ENCODE measurements at places on chromosomes 3 and 15. TPM values are rescaled to one million over a fixed set of nuclear protein-coding genes. Genes with fewer than 3 reads are reported as not detected.

GRCh38 chr3:106381939-106382335, 513.1 kb upstream of the CBLB start:
- H3K27me3 ChIP-seq = no peaks in the 10 kb centered on the region
- H3K4me1 ChIP-seq = no peaks in the 10 kb centered on the region
- DNase-seq = no peak
- H3K36me3 ChIP-seq = no peaks in the 10 kb centered on the region
- no peak overlapping the region for H3K27ac ChIP-seq
- H3K4me3 ChIP-seq = no peak overlapping the region

GRCh38 chr15:65366122-65366892, 11.5 kb downstream of the IGDCC3 start:
- no peak overlapping the region for H3K27ac ChIP-seq
- H3K27me3 ChIP-seq = peaks cover 4% of the 10 kb centered on the region
- no peaks in the 10 kb centered on the region for H3K36me3 ChIP-seq

The RFTN1 gene
- polyA plus RNA-seq = 57.0 TPM

The C3orf20 gene
- polyA plus RNA-seq = not detected

DNA sequence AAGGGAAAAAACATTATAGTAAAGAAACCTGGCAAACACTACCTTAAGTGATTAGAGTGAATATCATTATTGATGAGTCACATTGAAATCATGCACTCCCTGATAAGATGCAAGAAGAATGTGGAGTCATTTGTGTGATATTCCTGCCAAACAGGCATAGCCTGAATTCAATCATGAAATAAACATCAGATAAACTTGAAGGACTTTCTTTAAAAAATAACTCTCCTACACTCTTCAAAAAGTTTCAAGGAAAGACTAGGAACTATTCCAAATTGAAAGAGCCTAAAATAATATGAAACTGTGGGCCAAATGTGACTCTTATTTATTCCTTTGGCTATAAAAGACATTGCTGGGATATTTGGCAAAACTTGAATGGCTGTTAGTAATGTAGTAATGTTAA, 625.7 kb upstream of the LMCD1 start:
- no peaks in the 10 kb centered on the region for H3K27me3 ChIP-seq
- DNase-seq = no peak
- no peaks in the 10 kb centered on the region for H3K36me3 ChIP-seq
- no peak overlapping the region for H3K27ac ChIP-seq
- peaks cover 32% of the 10 kb centered on the region for H3K4me1 ChIP-seq

The OCA2 gene
- not detected for polyA plus RNA-seq

- DNase-seq = no peak
- no peak overlapping the region for H3K4me3 ChIP-seq
- peaks cover 26% of the 10 kb centered on the region for H3K4me1 ChIP-seq
Observed at GRCh38 chr3:9420850-9421549, 23.6 kb downstream of the SETD5 start.

- H3K27me3 ChIP-seq = no peaks in the 10 kb centered on the region
- no peak overlapping the region for H3K4me3 ChIP-seq
- peaks cover 38% of the 10 kb centered on the region for H3K4me1 ChIP-seq
Observed at GRCh38 chr3:157067114-157067513, 92.8 kb downstream of the CCNL1 start.

The ZMYND10 gene
- not detected for polyA plus RNA-seq

The HRH1 gene
- not detected for polyA plus RNA-seq

DNA sequence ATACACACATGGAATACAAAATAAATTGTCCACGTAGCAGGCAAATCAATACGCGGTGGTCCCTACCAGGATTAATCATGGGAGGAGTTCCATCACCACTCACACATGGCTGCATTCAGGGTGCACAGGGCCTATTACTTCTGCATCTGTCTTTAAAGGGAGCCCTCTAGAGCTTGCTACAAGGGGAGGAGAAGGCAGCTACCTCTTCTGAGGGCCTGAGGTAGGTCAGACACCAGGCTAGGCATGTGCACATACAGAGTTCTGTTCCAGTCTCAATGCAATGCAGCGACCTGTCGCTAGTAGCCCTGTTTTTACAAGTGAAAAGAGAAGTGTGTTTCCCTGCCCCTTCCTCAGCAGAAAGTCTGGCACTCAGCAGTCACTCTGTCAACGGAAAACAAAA, 102.7 kb downstream of the ROBO2 start:
- no peak overlapping the region for H3K27ac ChIP-seq
- no peak for DNase-seq
- H3K4me1 ChIP-seq = no peaks in the 10 kb centered on the region
- no peaks in the 10 kb centered on the region for H3K36me3 ChIP-seq

GRCh38 chr3:143206955-143207337, 87.4 kb downstream of the CHST2 start:
- H3K27ac ChIP-seq = no peak overlapping the region
- no peak for DNase-seq
- no peaks in the 10 kb centered on the region for H3K4me1 ChIP-seq
- no peaks in the 10 kb centered on the region for H3K36me3 ChIP-seq
- no peaks in the 10 kb centered on the region for H3K27me3 ChIP-seq

- H3K36me3 ChIP-seq = no peaks in the 10 kb centered on the region
- DNase-seq = no peak
- no peaks in the 10 kb centered on the region for H3K27me3 ChIP-seq
- no peak overlapping the region for H3K4me3 ChIP-seq
Observed at GRCh38 chr3:129609591-129610182, 3.2 kb upstream of the PLXND1 start.

The RBMS3 gene
- polyA plus RNA-seq = 0.70 TPM

The CASR gene
- 0.47 TPM for polyA plus RNA-seq

DNA sequence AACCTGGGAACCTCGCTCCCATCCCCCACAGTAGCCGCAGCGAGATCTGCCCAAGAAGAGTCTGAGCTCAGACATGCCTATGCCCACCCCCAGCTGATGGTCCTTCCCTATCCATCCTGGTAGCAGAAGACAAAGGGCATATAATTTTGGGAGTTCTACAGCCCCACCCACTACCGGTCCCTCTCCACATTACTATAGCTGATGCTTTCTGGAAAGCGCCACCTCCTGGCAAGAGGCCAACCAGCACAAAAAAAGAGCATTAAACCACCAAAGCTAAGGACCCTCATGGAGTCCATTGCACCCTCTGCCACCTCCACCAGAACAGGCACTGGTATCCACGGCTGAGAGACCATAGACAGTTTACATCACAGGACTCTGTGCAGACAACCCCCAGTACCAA, 168.4 kb downstream of the MEGF11 start:
- no peaks in the 10 kb centered on the region for H3K36me3 ChIP-seq
- H3K27ac ChIP-seq = no peak overlapping the region
- no peak for DNase-seq
- H3K4me1 ChIP-seq = no peaks in the 10 kb centered on the region
- H3K4me3 ChIP-seq = no peak overlapping the region

The NPAP1 gene
- not detected for polyA plus RNA-seq

The LMCD1 gene
- 1.5 TPM for polyA plus RNA-seq

DNA sequence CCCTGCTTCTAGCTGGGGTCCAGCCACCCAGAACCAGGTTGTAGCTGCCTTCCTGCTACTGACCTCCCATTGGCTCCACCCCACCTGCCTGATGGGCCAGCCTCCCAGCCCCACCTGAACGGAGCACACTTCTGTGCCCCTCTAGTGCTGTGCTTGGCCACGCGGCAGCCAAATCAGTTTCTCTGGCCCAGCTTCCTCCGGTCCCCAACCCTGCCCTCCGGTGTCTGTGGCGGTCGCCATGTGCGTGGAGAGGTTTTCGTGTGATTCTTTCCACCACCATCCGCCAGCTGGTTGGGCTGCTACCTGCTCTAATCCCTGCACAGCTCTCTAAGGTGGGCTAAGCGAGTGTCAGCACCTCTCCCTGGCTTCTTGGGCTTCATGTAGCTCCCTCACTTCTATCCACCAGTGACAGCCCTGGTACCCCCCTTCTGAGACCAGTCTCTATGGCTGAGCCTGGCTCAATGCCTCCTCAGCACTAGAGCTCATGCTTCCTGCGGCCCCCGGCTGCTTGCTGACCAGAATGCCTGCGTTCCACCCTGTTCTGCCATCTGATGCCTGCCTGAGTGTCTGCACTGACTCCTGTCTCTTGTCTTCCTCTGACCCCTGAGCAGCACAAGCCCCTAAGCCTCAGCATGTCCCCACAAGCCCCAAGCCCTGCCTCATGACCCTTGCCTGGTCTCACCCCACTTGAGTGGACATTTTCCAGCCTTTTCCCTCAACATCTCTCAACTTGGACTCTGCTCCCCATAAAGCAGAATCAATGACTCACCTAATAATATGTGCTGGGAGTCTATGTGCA, 23.2 kb upstream of the MAGEF1 start:
- no peak overlapping the region for H3K27ac ChIP-seq
- no peaks in the 10 kb centered on the region for H3K36me3 ChIP-seq
- no peaks in the 10 kb centered on the region for H3K4me1 ChIP-seq
- H3K4me3 ChIP-seq = no peak overlapping the region

GRCh38 chr3:188137051-188137450, 16.9 kb upstream of the LPP start:
- DNase-seq = no peak
- H3K27me3 ChIP-seq = no peaks in the 10 kb centered on the region
- H3K27ac ChIP-seq = no peak overlapping the region
- no peaks in the 10 kb centered on the region for H3K36me3 ChIP-seq
- H3K4me1 ChIP-seq = no peaks in the 10 kb centered on the region

The CD86 gene
- 0.31 TPM for polyA plus RNA-seq

- no peak overlapping the region for H3K4me3 ChIP-seq
- no peak overlapping the region for H3K27ac ChIP-seq
- DNase-seq = no peak
- H3K27me3 ChIP-seq = peaks cover 8% of the 10 kb centered on the region
- H3K36me3 ChIP-seq = no peaks in the 10 kb centered on the region
Observed at GRCh38 chr3:43872901-43873300, 182.2 kb downstream of the ABHD5 start.

- no peak for DNase-seq
- H3K4me1 ChIP-seq = no peaks in the 10 kb centered on the region
- H3K36me3 ChIP-seq = no peaks in the 10 kb centered on the region
Observed at GRCh38 chr15:93500155-93500554, 411.1 kb upstream of the RGMA start.

DNA sequence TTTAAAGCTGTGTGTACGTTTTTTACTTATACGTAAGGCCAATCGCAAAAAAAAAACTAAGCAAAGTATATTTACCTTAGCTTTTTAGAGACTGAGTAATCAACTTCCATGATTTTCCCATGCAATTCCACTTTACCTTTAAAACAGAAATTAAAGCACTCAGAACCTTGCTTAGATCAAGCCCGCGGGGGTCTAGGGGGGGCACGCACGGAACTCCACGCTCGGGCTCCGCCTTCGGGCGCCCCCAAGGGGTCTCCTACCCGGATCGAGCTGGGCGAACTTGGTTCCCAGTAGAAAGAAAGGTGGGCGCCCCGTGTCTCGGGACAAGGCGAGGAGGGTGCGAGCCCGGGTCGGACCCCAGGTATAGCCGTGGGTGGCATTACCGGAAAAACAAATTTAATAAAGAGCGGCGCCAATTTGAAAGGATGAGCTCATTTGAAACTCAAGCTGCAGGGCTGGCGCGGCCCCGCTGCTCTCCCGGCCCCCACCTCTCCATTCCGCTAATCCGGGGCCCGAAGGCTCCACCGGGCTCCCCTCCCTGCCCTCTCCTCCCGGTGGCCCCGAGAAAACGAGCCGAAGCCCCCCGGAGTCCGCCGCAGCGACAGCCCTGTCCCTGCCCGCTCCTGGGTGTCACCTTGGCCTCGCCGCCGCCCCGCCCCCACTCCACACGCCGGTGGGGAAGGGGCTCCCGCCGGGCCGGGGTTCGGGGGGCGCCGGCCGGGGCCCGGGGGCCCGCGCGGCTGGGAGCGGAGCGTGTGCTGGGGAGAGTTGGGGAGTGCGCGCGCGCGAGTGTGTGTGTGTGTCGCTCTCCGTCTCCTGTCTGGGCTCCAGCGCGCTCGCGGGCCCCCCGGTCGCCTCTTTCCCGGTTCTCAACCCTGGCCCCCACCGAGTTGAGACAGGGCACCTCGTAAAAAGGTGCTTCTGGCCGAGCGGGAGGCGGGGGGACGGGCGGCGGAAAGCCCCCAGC, 1.5 kb downstream of the IGF2BP2 start:
- DNase-seq = no peak
- peak overlapping the region; percentile 24 for H3K4me3 ChIP-seq
- no peaks in the 10 kb centered on the region for H3K36me3 ChIP-seq
- H3K4me1 ChIP-seq = peaks cover 12% of the 10 kb centered on the region

- no peak overlapping the region for H3K4me3 ChIP-seq
- H3K36me3 ChIP-seq = no peaks in the 10 kb centered on the region
- H3K27ac ChIP-seq = no peak overlapping the region
- no peaks in the 10 kb centered on the region for H3K4me1 ChIP-seq
- no peak for DNase-seq
- H3K27me3 ChIP-seq = no peaks in the 10 kb centered on the region
Observed at GRCh38 chr15:75684648-75685047, 28.0 kb downstream of the CSPG4 start.

DNA sequence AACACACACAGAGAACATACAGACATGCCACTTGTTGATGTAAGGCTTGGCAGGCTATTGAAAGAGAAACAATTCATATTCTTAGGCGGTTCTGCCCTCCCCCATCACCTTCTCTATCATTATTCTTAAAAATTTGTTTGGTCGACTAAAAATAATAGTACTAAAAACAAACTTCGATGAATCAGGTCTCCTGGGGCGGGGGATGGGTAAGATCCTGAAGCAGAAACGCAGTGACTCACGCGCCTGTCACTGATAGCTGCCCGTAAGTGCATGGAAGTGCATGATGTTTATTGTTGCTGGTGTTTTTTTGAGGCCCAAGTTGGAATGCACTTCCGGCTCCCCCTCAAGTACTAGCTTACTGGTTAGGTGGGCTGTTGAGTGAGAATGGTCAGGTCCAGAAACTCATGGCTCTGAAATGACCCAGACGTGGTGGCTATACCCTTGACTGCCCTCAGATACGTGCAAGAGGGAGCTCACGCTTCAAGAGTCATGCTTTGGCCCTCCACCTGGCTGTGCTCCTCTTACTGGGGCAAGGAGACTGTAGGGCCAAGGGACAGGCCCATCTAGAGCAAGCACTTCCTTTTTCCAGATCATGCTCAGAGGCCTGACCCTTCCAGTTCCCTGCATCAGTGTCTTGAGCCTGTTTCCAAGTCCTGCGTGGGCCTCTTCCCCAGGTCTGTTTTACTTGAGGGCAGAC, 10.9 kb downstream of the SMAD3 start:
- DNase-seq = no peak
- H3K27ac ChIP-seq = peak overlapping the region; percentile 2
- H3K27me3 ChIP-seq = no peaks in the 10 kb centered on the region
- peaks cover 3% of the 10 kb centered on the region for H3K36me3 ChIP-seq
